ENCODE measurements at places on chromosomes 6 and 20.

GRCh38 chr20:63223121-63223825, 7.3 kb upstream of the YTHDF1 start:
- no peak for DNase-seq

DNA sequence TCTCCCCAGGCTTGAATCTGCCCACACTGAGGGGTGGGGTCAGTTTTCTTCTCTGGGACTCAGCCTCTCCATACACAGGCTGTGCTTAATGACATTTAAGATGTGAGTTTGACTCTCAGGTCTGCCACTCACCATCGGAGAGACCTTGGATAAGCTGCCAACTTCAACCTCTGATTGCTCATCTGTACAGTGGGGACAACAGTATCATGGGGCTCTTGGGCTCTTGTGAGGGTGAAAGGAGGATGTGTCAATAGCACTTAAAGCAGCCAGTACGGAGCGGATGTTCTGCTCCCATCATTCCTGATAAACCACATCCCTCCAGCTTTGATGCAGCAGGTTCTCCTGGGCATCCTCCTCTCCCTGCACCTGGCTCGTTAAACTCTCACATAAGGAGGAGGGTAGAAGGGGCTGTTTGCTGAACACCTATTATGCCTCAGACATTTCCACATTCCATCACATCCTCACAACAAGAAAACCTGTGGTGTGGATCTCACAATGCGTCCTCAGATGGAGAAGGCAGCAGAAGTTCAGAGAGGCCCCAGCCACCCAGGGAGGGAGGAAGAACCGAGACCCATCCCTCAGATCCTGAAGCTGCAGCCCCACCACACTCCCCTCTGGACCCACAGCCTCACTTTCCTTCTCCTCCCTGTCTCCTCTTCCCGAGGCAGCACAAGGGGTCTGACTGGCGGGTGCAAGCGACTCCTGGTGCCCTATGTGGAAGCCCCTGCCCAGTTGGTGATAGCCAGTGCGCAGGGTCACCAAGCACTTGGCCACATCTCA, 1.9 kb upstream of the PDYN start:
- no peak for DNase-seq

GRCh38 chr20:45833030-45833882, at the start of gene SNX21:
TSS of gene SNX21 (plus strand) at chr20:45833799. CDS start at chr20:45833920, 121 bp downstream.
- DNase-seq: peak; percentile 19

- DNase-seq: no peak
Observed at GRCh38 chr6:149422581-149422980, 22.5 kb downstream of the SUMO4 start.

GRCh38 chr6:118514689-118515088, 33.4 kb upstream of the PLN start:
- no peak for DNase-seq

- DNase-seq: no peak
Observed at GRCh38 chr20:19453410-19453809, 241.0 kb downstream of the SLC24A3 start.

DNA sequence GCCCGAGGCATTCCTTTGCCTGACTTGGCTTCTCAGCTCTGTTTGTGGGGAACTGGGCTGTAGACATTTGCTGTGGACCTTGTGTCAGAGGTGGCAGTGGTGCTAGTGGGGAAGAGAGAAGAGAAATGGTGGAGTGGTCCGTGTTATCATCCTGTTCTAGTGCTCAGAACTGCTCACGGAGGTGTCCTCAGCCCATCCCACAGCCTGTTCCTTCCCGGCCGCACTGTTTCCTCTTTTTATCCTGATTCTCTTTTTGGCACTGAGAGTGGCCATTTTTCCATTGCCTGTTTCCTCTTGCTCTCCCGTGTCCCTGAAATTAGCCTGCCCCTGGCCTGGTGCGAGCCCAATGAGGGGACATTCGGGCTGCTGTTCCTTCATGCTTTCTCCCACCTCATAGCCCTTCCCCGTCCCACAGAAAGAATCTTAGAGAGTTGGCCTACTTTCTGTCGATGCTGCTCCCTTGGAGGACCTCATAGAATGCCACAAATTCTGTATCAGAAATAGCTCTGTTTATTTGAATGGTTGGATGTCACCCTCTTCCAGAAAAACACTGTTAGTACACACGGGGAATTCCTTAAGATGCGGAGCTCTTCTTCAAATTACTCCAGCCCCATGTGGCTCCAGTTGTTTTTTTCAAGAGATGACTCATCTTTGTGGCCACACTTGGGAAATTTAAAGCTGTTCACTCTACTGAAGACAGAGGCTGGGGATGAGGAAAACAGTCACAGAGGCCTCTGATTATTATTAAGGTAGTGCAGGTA, 26.1 kb downstream of the FARS2 start:
- no peak for DNase-seq

GRCh38 chr6:753486-753885, 60.5 kb upstream of the EXOC2 start:
- no peak for DNase-seq

- no peak for DNase-seq
Observed at GRCh38 chr6:24930431-24930871, 5.3 kb downstream of the RIPOR2 start.

DNA sequence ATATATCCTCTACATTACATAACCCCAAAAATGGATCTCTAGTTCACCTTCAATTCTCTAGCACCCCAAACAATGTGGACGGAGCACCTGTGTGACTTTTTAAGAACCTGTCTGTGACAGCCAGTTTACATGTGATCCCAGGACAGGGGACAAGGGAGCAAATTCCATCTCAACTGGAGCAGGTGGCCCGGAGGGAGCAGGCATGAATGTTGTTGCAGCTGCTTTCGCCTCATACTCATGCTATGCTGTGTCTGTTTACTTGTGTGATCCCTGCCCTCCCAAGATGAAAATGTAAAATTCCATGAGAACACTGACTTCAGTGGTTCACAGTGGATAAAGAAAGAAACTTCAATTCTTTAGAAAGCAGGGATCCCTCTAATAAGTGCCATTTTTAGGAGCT, 600.3 kb downstream of the CDH26 start:
- DNase-seq: no peak

GRCh38 chr6:13280254-13280653, 48.1 kb downstream of the TBC1D7 start:
- no peak for DNase-seq

GRCh38 chr6:43838276-43839036, 68.4 kb downstream of the VEGFA start:
- no peak for DNase-seq

DNA sequence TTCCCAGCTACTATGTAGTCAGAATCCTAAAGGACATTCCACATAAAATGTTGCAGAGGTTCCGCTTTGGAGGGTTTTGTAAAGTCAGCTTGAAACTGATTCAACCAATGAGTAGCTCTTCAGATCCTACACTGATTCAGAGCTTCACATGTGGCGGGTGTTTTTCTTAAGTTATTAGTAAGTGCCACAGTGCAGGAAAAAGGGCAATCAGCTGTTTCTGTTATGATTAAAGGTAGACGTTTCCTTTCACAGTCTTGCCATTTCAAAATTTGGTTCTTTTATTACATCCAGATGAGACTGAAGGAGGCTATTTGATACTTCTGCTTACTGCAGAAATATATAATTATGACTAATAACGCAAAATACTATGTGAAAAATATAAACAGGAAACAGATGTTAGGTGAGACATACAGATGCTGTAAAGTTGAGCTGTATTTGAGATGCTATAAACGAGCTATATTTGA, 443.9 kb downstream of the CDKAL1 start:
- no peak for DNase-seq

GRCh38 chr6:44291841-44292240, 21.3 kb downstream of the AARS2 start:
- no peak for DNase-seq

DNA sequence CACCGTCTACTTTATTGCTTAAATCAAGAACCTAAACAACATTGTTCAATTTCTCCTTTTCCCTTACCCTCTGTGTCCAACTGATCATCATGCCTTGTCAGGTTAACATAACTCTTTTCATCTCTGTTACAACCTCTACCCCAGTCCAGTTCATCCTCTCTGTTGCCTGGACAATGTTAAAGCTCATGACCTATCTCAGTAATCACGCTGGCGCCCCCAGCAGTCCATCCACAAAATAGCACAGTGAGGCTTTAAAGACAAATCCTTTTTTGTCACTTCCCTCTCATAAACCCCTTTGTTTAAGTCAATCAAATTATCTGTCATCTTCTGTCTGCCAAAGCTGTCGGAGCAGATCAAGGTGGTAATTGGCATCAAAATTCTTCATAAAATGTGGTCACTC, 140.1 kb downstream of the QKI start:
- DNase-seq: no peak

GRCh38 chr6:34386316-34387137, 5.9 kb downstream of the NUDT3 start:
- no peak for DNase-seq

Data from NCI-H1105 (cell line).